GM23248 (cell line): ENCODE measurements at places on chromosomes 11 and 22.

- no peak for DNase-seq
Observed at GRCh38 chr11:72630104-72630852, 43.9 kb downstream of the PDE2A start.

DNA sequence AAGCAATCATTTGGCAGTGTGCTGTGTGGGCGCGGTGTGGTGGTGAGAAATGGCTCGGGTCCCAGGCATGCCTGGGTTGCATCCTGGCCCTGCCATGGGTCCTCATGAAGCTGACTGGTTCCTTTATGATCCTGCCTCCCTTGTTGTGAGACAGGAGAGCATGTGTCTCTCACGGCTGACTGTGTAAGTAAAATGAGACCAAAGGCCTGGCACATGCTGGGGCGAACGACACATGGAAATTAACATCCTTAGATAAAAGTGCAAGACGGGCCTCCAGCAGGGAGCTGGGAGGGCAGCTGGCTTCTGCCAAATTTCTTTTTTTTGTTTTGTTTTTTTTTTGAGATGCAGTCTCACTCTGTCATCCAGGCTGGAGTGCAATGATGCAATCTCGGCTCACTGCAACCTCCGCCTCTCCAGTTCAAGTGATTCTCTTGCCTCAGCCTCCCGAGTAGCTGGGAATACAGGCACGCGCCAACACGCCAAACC lies 9.4 kb upstream of the FBLN1 start:
- peak; percentile 75 for DNase-seq

DNA sequence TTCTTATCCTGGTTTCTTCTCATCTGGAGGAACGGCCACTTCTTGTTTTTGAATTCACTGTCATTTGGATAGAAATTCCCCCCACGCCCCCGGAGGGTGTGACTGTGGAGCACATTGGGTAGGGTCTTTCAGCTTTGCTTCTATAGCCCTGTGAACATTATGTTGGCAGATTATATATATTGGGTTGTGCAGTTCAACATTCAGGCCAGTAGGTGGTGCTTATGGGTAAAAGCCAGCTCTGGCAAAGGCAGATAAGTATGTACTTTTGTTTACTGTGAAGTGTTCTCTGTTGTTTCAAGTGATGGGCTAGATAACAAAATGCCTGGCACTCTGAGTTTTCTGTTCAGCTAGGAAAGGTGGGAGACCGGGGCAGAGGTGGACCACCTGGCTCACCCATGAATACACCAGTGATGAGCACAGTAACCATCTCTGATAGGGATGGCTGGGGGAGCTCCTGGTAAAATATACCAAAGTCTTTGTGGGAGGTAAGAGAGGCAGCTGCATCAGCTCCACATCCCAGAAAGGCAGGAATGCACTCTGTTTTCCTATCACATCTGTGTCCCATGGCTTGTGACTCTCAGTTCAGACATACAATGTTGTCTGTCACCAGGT lies 1348.2 kb upstream of the RAG2 start:
- peak; percentile 43 for DNase-seq

DNA sequence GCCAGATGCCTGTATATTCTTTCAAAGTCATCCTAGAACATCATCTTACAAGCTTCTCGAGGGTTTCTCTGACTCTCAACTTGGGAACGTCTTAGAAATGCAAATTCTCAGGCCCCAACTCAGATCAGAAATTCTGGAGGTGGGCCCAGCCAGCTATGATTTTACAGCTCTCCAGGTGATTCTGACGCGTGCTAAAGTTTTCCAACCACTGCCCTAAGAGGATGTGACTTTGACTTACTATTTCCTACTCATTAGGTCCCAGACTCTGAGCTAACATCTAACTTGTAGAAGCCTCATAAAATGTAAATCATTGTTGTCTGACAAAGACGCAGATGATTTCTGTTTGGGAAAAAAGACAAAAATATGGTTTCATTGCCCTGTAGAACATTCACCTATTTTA lies 61.1 kb downstream of the IRAG1 start:
- DNase-seq, result no peak

DNA sequence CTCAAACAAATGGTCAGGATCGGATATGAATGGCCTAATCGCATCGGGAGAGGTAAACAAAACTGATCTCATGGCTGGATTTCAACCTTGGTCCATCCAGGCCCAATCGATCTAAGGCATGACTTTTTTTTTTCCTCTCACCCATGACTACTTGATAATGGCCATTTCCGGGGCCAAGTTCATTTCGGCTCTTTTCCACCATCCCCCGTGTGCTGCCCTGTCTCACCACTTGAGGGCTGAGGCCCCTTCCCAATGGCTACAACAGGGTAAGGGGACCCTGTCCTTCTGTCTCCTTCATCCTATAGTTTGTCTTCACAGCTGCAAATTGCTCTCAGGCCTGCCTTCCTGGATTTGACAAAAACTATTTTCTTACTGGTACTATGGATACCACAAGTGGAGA lies 26.7 kb downstream of the GRAP2 start:
- no peak for DNase-seq

- DNase-seq, result no peak
Observed at GRCh38 chr22:44442186-44442815, 55.7 kb downstream of the RTL6 start.

DNA sequence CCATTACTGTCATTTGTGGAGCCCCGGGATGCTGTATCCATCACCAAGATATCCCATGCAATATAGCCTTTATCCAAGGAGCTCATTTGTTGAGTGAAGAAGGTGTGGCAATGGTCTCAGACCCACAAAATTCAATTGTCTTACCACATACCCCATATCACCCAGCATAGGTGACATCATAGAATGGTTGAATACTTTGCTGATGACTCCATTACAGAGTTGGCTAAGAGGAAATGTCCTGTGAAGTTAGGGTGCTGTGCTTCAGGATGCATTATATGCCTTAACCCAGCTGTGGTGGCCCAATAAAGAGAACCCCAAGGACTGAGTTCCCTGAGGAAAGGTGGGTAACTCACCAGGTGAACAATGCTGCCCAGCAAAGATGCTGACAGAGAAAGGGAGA lies 113.7 kb downstream of the EFCAB6 start:
- peak; percentile 38 for DNase-seq

DNA sequence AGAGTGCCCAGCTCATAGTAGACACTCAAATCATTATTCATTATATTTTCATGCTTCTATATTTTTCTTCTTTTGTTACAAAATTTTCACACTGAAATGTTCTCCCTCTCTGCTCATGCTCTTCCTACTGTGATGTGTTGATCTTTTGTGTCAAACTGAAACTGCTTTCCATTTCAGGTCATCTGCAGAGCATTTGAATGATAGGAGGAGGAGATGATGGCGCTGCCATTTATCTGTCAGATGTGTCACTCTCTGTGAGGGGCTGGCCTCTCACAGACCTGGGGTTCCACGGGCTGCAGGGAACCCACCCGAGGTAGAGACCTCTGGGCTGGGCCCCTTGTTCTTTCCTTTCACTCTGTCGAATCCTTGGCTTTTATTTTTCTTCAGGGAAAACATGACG lies 41.1 kb downstream of the OR10A6 start:
- peak; percentile 18 for DNase-seq

- no peak for DNase-seq
Observed at GRCh38 chr11:75301131-75301530, 50.3 kb downstream of the ARRB1 start.

GRCh38 chr22:16654882-16655281 lies 62.3 kb upstream of the CCT8L2 start:
- DNase-seq, result no peak

GRCh38 chr11:693415-693831 lies 1.6 kb downstream of the DEAF1 start:
- DNase-seq, result peak; percentile 55

DNA sequence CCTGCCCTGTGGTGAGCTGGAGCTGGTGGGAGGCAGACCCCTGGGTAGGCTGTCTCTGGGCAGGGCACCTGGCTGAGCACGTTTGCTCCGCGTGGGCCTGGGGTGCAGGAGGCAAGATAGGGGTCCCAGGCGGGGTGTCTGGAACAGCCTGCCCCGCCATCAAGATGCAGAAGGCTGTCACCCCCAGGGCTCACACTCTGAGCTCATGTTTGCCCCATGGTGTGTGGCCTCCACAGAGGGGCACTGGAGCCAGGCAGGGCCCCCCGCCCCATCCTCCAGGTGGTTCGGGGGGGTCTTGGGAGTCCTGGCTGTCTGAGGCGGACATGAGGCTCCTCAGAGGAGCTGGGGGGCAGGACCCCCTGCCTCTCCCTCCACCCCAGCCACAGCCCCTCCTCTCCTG lies 28.9 kb upstream of the CARS1 start:
- no peak for DNase-seq

DNA sequence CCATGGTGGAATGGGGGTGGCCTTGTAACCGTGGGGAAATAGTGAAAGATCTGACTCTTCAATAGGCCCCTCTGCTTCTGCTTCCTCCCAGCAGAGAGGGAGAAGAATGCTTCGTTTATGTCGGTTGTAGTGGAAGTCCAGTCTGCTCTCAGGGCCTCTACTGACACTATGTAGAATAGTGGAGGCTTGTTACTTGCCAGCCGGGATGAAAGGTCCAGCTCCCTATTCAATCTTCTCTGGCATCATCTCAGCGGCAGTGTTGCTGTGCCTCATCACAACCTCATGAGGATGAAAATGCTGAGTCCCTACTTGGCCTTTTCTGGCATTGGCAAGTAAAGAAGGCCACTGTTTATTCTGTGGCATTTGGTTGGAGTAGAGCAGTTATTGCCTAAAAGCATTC lies 820.9 kb upstream of the TENM4 start:
- DNase-seq, result no peak

- no peak for DNase-seq
Observed at GRCh38 chr11:71209181-71209580, 43.2 kb downstream of the SHANK2 start.

DNA sequence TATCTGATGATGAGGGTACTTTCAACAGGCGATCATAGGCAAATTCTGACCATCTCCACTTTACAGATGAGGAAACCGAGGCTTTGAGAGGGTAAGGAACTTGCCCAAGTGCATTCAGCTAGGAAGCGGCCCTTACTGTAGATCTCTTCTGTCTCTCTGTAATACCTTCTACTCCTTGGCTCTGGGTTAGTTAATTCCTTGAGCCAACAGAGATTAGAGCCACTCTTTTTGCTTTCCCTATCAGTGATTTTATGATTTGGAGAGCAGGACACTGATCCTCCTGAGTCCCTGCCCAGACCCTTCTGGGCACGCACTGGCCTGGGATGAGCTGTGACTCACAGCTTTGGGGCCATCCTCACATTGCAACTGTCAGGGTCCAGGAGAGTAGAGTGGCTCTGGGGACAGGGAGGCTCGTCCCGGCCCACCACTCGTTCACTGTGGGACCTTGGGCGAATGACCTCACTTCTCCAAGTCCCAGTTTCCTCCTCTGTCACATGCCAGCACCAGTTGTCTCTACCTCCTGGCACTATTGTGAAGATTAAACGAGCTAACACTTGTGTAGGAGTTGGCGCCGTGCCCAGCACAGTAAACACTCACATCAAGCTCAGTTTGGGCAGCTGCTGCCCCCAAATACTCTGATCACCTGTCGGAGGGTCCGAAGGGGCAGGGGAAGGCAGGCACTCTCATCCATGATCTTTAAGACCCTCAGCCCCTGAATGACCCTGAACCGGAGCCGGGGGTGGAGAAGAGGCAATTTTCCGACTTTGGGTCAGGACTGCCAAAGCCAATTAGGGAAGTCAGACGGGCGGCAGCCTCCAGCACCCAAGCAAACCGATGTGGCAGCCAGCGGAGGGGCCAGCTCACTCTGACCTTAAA lies 235.0 kb downstream of the MIAT start:
- peak; percentile 60 for DNase-seq

GRCh38 chr11:113554526-113554925 lies 79.3 kb upstream of the DRD2 start:
- no peak for DNase-seq

GRCh38 chr11:36558571-36559413 lies 9.0 kb upstream of the RAG1 start:
- DNase-seq, result no peak

- DNase-seq, result peak; percentile 83
Observed at GRCh38 chr11:22521226-22521625, 104.4 kb downstream of the FANCF start.

DNA sequence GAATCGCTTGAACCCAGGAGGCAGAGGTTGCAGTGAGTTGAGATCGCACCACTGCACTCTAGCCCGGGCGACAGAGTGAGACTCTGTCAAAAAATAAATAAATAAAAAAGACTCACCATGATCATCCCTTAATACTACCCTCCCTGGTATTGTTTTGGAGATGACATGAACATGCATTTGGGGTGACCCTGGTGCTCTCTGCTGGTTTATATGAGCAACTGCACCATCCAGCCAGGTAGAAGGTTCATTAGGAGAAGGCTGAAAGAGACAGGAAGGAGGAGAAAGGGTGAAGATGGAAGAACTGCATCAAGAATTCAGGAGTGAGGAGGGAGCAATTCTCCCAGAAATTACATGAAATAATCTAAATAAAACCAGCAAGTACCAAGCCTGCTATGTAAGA lies 37.8 kb downstream of the SLC5A1 start:
- peak; percentile 71 for DNase-seq

DNA sequence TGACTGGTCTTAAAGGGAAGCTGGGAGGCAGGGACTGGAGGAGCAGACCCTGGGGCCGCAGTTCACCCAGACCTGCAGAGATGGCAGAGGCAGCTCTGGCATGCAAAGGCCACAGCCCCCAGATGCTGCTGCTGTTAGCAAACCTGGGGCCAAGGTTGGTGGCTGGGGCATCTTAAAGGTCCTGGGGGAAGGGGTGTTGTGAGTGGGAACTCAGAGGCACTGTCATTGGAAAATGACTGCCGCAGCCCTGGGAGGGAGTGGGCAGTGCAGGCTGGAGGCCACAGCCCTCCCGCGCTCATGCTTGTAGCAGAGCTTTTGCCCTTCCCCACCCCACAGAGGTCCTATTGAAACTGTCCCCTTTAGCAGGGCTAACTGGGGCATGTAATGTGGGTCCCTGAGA lies 111.8 kb downstream of the CTTN start:
- no peak for DNase-seq
